ENCODE measurements at places on chromosomes 3 and 15.

GRCh38 chr3:142863010-142863817, 25.7 kb downstream of the PCOLCE2 start:
- no peak for DNase-seq

- DNase-seq: no peak
Measured at GRCh38 chr3:190718097-190718496, 144.4 kb downstream of the GMNC start.

GRCh38 chr3:10465161-10465560, 40.2 kb downstream of the ATP2B2 start:
- no peak for DNase-seq

DNA sequence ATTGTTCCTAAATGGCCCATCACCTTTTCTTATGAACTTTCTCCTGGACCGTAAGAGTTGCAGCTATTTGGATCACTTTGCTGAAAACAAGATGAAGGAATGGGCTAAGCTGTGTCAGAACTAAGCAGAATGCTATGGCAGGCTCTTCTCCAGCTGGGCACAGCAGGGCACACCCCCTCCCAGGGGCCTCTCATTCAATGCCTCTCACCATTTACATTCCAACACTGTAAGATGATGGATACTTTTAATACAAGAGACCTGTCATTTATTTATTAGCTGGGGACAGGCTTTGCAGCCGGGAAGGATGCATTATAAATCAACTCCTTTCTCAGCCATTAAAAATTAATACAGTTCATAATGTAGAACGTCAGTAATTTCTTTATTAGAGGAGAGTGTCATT, 240.1 kb downstream of the NTRK3 start:
- DNase-seq: no peak

- DNase-seq: no peak
Measured at GRCh38 chr3:55903680-55904079, 416.6 kb upstream of the WNT5A start.

- no peak for DNase-seq
Measured at GRCh38 chr3:97872525-97873042, 50.8 kb downstream of the CRYBG3 start.

- no peak for DNase-seq
Measured at GRCh38 chr3:124019291-124019690, 27.4 kb upstream of the ROPN1 start.

GRCh38 chr15:77507911-77508310, 87.2 kb downstream of the HMG20A start:
- DNase-seq: no peak

DNA sequence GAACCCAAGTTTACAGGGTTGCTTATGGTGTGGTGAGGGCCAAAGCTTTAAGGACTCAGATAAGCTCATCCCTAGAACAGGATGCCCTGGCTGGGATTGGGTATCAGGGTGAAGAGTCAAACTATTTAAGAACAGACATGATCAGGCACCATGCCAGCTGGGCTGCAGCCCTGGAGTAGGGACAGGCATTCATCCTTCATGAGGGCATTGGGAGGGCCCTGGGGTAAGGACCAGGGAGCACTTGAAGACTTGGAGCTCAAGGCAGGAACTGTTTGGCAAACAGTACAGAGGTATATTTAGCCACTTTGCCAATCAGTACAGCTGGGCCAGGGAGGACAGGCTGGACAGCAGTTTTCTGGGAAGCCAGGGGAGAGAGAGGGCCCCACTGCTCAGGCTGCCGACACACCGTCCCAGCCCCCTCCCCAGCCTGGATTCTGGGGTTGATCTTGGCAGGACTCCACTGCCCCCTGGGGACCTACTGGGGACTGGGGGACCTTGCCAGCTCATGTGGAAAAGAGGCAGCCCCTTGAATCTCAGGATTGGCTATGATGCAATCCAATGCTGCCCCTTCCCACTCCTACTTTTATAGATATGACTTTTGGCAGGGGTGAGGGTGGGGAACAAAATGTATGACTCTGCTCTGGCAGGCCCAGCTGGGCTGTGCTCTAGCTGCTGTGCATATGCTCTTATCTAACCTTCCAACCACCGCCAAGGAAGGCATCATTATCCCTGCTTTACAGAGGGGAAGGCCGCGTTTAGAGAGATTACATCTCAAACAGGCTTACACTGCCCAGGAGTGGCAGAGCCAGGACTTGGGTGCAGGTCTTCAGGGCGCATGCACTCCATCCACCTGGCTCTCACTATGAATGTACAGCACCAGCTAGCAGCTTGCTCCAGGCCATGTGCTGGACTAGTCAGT, 2.3 kb downstream of the PLA2G4E start:
- no peak for DNase-seq

Measured in NCI-H187 treated with DMSO at 0.1 percent for 48 hours (cell line).